ENCODE measurements at places on chromosomes 16 and 17.

- DNase-seq = no peak
These were observed 8.5 kb downstream of the KIF19 start for GRCh38 chr17:74334393-74335039.

DNA sequence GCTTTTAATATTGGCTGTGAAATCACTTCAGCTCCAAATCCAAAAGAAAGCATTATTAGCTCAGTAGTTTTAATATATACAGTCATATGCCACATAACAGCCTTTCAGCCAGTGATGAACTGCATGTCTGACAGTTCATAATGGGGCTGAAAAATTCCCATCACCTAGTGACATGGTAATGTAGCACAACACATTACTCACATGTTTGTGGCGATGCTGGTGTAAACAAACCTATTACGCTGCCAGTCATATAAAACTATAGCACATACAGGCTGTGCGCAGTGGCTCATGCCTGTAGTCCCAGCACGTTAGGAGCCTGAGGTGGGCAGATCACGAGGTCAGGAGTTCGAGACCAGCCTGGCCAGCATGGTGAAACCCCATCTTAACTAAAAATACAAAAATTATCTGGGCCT is 92.2 kb downstream of the TUBD1 start:
- no peak for DNase-seq

- no peak for DNase-seq
These were observed 34.0 kb downstream of the RHBDL3 start for GRCh38 chr17:32299580-32300164.

GRCh38 chr16:10729104-10730048 is 14.3 kb upstream of the NUBP1 start:
- DNase-seq = no peak

DNA sequence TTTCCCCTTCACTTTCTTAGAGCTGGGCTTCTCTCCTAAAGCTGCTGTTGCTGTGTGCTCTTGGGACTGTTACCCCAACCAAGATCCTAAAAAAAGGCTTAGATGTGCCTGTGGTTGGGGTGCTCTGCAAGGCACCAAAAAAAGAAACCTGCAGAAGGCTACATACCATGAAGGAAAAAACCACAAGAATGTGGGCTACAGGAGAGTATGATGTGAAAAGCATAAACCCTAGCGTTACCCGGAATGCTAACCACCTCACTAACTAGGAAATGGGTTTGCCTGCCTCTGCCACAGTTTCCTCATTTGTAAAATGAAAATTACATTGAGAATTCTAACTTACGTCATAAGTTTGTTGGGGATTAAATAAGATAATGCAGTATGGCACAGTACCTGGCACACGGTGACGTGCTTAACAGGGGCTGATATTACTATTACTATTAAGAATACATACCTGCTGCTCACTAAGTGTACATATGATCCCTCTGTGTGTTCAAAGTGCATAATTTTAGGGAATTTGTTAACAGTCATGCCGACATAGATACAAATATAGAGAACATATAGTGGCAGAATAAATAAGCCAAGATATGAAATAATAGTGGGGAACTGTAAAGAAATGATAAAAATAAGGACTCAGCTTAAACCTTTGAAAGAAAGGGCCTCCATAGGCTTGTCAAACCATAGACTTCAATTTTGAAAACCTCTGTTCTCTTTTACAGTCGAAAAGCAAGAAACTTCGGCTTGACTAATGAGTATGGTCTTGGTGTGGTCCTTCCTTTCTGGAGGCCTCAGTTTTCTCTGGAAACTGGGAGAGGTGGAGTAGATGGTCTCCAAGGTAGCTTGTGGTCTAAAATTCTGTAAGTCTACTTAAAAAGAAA is 177.8 kb upstream of the TBX2 start:
- DNase-seq = no peak

- no peak for DNase-seq
These were observed 411.7 kb downstream of the HS3ST3B1 start for GRCh38 chr17:14712611-14713021.

GRCh38 chr16:27109666-27110523 is 43.2 kb downstream of the C16orf82 start:
- peak; percentile 75 for DNase-seq

- DNase-seq = no peak
These were observed 611 bp downstream of the SMARCE1 start for GRCh38 chr17:40646791-40647623.

- DNase-seq = no peak
These were observed 262.3 kb downstream of the SOX9 start for GRCh38 chr17:72382971-72383722.

All from activated naive CD4-positive, alpha-beta T cell (primary cell).